ENCODE measurements at places on chromosomes 11 and 22.

GRCh38 chr11:117457031-117457785, 129.6 kb downstream of the CEP164 start:
- no peak for DNase-seq

DNA sequence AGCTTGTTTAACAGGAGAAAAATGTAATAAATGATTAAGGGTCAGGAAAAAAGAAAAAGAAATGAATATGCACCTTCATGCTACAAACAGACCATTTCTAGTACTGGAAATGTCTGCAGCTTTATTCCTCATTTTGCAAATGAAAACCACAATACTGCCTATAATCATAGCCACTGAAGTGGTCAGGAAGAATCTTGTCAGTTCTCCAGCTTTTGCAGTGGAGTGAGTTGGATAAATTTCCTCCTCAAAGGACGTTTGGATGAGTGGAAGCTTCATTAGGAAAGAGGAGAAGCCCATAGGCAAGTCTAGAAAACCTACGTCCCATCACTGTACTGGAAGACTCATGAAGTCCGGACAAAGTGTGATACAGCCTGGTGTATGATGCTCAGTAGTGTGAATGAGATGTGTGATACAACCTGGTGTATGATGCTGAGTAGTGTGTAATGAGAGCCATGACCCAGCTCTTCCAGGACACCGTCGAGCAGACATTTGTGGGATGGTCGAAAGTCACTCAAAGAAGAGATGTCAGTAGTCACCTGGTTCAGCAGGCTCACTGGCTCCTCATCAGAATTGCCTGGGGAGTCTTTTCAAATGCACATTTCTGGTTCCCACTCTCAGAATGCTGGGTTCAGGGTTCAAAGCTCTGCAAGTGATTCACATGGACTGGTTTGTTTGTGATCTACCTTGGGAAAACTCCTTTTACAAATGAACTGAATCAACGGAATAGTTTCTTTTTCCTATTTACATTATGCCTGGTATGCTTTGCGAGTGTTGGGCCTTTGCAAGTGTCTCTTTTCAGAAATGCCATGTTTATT, 101.3 kb downstream of the PDHX start:
- no peak for DNase-seq

- no peak for DNase-seq
Observed at GRCh38 chr22:46146329-46146728, 4.0 kb upstream of the PPARA start.

GRCh38 chr11:94758666-94759065, 9.5 kb upstream of the AMOTL1 start:
- no peak for DNase-seq

DNA sequence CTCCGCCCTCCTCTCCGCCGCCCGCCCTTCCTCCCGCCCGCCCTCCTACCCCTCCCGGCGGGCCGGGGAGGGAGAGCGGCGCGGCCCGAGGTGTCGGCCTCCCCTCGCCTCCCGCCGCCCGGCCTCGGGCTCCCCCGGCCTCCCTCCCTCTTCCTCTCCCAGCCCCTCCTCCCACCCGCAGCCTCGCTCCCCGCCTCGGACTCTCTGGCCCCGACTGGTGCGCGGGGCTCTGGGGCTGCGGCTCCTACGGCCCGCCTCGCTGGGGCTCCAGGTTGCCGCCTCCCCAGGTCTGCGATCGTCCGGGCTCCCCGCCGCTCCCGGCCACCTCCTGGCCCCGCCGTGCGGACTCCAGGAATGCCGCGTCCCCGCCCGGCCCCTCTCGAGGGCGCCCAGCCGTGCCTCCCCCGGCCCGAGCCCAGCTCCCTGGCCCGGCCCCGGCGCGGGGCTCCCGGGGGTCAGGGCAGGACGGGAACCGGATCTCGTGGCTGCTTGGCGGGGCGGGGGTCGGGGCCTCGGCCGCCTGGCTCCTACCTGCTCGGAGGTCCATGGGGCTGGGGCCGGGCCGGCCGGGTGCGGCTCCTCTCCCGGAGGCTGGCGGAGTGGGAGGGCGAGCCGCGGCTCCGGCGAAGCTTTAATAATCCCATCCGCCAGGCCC, at the start of gene CLCF1:
TSS of gene CLCF1 (minus strand) at position 606 of the 655 bp plus-strand sequence. CDS start at position 547, 59 bp downstream.
- DNase-seq, result peak; percentile 31

DNA sequence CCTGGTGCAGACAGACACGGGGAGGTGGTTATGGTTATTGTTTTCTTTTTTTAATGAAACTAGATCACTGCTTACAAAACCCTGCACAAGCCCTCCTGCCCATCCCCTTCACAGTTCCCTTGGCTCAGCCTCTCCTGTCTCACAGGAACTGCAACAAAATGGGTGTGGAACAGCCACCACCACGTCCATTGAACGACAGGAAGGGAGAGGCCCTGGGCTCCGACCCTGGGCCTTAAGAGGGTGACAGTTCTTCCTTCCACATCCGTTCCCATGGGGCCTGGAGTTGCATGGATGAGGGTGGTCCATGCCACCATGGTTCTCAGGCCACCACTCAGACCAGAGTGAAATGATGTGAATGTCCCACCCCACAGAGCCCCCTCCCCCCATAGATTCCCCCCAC, 15.7 kb downstream of the PRPF19 start:
- DNase-seq, result no peak

- DNase-seq, result no peak
Observed at GRCh38 chr22:24994070-24994763, 41.7 kb downstream of the KIAA1671 start.

GRCh38 chr11:104657083-104657482, 241.2 kb downstream of the CASP12 start:
- no peak for DNase-seq

- DNase-seq, result peak; percentile 58
Observed at GRCh38 chr11:12087075-12088004, 23.1 kb upstream of the MICAL2 start.

- DNase-seq, result no peak
Observed at GRCh38 chr11:104866815-104867214, 31.4 kb downstream of the CASP12 start.
